H9 (cell line): ENCODE measurements at places on chromosomes 5 and 9.

DNA sequence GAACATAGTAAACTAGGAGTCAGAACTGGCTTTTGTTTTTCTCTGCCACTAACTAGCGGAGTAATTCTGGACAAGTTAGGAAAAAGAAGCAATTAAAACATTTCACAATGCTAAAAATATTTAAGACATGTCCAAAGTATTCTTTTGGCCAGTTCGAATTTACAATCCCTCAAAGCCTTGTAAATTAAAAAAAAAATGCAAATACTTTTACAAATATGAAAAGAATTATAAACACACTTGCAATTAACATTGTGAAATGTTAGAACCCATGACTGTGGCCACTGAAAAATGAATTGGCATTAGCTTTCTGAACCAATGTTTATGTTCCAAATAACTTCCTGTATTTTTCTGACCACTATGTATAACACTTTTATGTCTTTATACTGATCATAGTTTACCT is 2.2 kb downstream of the RAD1 start:
- DNase-seq: no peak

- DNase-seq: no peak
Observed at GRCh38 chr5:180070756-180071530, 616 bp downstream of the RNF130 start.

- DNase-seq: no peak
Observed at GRCh38 chr9:127256324-127256723, 8.2 kb upstream of the GARNL3 start.

- peak; percentile 81 for DNase-seq
Observed at GRCh38 chr5:143014017-143014651, 244.0 kb downstream of the ARHGAP26 start.

DNA sequence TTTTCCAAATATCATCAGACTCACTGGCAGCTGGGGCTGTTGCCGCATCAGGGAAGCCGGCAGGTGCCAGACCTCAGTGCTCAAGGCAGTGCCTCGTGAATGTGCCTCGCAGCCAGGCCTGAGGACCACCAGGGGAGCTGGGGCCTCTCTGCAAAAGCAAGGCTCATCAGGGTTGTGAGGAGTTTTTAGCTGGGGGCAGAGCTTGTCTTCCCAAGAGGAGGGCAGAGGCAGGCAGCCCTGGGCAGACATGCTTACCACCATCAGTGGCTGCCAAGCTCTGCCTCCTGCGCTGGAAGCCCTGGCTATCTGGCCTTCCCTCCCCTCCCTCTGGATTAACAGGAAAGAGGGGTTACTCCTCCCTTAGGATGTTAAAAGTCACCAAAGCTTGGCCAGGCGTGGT is 8.8 kb upstream of the TBC1D9B start:
- DNase-seq: no peak

DNA sequence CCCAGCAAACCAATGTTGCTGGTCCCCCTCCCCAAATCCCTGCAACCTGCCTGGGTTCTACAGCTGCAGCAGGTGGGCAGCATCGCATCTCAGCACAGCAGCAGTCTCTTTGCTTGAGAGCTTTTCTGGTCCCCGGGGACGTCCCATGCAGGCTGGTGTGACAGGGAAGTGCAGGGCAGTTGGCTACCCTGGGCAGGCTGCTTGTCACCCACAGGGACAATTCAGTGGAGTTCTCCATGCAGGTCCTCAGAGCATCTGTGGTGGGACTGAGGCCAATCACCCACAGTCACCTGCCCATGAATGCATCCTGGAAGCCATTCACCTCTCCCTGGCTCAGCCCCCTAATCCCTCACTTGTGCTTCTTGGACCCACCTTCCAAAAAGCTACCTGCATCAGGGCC is 43.9 kb upstream of the SEMA4D start:
- no peak for DNase-seq

GRCh38 chr5:133391354-133392136 is 220.8 kb downstream of the FSTL4 start:
- peak; percentile 5 for DNase-seq

DNA sequence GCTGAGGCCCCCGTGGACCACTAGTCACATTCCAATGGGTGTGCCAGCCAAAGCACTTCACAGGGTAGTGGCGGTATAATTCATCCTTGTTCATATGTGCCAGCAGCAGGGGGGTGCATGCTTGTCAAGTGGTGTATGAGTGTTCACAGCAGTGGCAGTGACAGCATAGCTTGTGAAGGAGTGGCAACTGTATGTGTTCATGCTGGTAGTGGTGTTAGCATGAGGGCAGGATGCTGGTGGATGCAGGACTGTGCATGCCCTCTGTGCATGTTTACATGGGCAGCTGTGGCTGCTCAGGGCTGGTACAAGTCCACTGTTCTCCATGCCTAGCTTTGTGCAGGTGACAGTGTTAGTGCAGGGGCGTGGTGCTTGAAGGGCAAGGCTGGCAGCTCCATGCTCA is 253.4 kb upstream of the DMAC1 start:
- no peak for DNase-seq

DNA sequence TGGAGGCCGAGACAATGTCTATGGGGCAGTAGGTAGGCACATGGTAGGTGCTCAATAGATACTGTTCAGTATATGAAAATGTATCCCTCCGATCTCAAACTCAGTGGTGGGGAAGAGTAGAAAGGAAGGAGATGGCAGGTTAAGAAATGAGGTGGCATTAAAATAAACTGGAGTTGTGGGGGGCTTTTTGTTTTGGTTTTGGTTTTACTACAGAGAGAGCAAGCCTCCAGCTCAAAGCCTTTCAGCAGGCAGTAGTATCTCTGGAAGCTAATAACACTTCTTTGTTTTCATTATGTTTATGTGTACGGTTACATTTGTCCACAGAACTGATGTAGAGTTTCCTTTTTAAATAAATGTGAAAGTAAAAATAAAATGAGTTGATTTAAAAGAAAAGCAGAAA is 8.6 kb downstream of the MFAP3 start:
- no peak for DNase-seq

DNA sequence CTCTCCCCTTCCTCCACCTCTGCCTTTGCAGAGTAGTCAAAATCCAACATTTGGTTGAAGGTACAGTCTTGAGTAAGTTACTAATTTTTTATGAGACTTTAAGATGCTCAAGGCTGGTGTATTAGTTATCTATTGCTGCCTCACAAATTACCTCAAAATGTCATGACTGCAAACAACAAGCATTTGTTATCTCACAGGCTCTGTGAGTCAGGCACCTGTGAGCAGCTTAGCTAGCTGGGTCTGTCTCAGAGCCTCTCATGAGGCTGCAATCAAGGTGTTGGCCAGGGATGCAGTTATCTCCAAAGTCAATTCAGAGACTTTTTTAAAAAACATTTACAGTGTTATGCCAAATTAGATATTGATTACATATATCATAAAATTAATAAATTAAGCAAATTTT is 371.3 kb upstream of the RGMB start:
- no peak for DNase-seq

GRCh38 chr5:76715736-76716455 is at the start of gene F2R:
Gene F2R (plus strand): TSS chr5:76716126. CDS start chr5:76716308, 182 bp downstream.
- DNase-seq: peak; percentile 83

DNA sequence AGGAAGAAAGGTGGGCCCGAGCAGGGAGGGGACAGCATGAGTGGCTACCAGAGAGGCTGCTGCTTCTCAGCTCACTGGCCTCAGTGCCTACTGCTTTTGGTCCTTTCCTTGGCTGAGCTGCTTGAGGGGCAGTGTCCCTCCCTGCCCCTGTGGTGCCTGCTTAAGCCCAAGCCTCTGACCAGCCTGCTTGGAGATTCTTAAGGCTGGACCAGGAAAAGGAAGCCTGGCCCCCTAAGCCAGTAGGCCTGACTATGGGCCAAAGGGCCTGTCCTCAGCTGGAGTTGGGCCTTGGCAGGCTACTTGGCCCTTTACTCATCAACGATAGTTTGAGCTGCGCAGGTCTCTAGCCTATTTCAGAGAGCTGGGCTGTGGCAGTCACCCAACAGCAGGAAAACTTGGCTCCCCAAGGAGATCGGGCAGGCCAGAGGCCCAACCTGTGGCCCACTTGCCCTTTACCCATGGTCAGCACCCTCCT is 24.9 kb downstream of the TCF7 start:
- DNase-seq: no peak

GRCh38 chr9:27561685-27562084 is 11.6 kb downstream of the C9orf72 start:
- DNase-seq: no peak

DNA sequence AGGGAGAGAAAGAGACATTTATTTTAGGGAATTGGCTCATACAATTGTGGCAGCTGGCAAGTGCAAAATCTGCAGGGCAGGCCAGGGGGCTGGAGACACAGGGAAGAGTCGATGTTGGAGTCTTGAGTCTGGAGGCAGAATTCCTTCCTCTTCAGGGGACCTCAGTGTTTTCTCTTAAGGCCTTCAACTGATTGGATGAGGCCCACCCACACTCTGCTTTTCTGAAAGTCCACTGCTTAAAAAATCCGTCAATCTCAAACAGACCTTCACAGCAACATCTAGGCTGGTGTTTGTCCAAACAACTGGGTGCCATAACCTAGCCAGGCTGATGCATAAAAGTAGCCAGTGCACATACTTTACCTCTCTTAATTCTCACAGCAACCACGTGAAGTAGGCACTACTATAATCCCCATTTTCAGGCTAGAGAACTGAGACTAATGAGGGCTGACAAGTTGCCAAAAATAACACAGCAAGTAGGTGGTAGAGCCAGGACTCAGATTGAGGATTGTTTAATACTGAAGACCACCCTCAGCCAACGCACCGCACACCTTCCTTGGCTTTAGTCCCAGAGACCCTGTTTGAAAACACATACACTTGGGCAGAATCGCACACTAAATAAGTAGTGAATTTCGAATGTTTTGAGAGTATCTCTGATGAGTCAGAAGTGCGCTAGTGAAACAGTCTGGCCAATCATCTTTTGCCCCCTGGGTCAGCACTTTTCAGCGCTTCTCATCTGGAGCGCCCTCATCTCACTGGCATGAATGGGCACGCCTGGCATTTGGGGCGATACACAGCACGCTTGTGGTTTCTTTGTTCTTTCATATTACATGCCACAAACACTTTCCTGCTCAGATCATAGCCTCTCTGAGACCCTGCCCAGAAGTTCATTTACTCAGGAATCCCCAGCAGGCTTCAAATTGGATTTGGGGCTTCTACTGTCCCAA is 591.4 kb downstream of the CCDC171 start:
- no peak for DNase-seq

GRCh38 chr9:86531971-86532640 is 177.9 kb upstream of the TUT7 start:
- DNase-seq: no peak

- DNase-seq: no peak
Observed at GRCh38 chr9:15154677-15155076, 152.3 kb downstream of the TTC39B start.

- DNase-seq: no peak
Observed at GRCh38 chr5:109519416-109519815, 109.6 kb upstream of the PJA2 start.

DNA sequence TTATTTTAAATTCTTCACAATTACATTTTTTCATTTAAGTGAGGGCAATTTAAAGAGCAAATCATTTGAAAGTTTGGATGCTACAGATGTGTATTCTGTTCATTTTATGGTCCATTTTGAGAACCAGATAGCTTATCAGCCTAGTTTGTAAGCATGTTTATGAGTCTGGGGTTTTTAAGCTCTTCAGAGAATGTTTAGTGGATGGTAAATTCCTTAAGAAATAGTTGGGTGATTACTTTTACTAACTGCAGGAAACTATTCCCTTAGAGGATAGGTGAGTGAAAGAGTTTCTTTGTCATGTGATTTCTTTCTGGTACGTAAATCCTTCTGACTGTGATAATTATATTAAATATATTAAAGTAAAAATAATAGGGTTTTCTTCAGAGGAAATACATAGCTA is 17.6 kb downstream of the RASGRF2 start:
- no peak for DNase-seq

- DNase-seq: no peak
Observed at GRCh38 chr9:103839197-103839596, 254.9 kb upstream of the SMC2 start.

DNA sequence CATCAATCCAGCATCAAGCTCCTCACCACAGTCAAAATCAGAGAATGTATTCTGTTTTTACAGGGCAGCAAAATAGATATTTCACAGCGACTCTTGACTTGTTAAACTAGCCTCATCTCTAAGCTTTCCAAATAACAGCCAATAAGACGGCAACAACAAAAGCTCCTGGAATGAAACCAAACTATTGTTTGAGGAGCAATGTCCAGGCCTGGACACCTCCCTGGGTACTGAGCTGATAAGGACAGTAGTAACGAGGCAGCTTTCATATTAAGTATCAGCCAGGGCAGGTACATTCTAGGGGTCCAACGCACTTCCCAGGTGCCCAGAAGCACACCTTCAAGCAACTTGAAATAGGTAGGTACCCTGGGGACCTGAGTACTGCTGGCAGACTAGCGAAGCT is 260.3 kb downstream of the ENC1 start:
- DNase-seq: no peak

GRCh38 chr9:71816916-71817451 is 48.7 kb upstream of the CEMIP2 start:
- no peak for DNase-seq

GRCh38 chr5:175614223-175614815 is 43.6 kb upstream of the HRH2 start:
- no peak for DNase-seq

DNA sequence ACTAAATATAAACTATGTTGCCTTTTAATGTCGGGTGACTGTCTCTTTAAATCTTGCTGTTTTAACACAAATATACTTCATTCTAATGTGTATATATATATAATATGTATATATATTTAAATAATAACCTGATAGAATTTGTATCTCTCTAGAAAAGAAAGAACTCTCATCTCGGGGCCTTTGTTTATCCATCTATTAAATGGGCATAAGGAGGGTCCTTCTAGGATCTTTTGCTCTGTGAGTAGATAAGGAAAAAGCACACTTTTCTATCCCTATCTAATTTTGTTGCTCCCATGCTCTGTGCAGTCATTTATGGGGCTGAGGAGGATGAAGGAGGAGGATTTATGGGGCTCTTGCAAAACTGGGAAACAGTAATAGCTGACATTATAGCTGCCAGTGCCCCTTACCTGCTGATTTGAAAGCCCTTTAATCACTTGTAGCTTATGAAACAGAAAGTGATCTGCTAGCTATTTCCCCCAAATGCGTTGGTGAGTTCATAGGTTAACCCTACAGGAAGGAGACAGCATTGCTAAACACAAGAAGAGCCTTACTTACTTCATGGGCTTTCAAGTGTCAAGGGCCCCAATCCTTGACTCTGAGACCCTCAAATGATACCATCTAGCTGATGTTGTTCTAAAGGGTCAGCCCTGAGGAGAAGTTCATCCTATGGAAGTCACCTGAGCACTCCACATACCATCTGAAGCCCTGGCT is 5.8 kb upstream of the PPARGC1B start:
- DNase-seq: no peak

- no peak for DNase-seq
Observed at GRCh38 chr9:38254756-38255155, 137.7 kb upstream of the ALDH1B1 start.

DNA sequence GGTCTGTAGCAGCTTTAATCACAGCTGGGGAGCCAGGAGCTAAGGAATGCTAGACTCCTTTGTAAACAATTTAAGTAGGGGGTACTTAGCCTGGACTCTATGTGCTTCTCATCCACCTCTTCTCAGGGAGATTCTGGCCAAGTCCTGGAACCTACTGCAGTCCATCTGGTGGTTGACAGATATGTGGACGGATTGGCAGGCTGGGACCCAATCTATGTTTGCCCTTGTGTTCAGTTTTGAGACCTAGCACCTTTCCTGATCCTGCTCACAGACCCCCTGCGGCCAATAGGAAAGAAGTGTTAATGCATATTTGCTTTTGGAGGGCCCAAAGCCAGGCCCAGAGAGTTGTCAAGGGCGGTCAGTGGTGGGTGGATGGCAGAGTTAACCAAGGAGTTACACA is 6.4 kb downstream of the SLC22A5 start:
- DNase-seq: no peak

GRCh38 chr5:67020096-67020615 is 176.4 kb downstream of the CD180 start:
- DNase-seq: no peak
